GOT3 (cell line): ENCODE measurements at places on chromosomes 11 and 22.

DNA sequence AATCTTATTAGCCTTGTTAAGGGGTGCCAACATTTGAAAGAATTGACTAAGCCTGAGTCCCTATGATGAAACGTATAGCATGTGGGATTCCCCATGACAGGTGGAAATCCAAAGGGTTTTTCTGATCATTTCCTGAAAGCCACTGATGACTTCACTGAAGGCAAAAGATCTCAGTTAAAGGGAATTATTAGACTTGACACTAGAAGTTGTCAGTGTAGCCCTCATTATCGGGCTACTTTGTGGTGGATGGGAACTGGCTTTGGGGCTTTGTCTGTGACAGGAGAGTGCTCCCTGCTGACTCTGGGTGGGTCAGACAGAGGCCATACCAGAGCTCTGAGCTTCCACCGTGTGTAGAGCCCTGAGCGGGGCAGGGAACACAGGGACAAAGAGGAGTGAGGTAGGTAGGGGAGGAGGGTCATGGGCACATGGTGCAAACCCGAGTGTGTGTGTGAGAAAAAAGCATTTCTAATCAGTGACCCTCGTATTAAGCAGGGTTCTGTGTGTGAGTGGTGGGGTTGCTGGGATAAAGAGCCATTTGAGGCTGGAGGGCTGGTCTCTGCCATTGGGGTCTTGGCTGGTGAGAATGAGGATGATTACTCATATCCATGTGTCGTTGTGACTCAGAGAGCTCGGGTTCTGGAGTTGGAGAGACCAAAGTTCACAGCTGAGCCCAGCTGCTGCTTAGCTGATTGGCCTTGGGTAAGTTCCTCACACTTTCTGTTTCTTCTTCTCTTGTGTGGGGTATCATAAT, 101.1 kb downstream of the GRIK4 start:
- no peak for DNase-seq

- DNase-seq: no peak
These were observed 415.3 kb upstream of the CADM1 start for GRCh38 chr11:115919341-115920091.

DNA sequence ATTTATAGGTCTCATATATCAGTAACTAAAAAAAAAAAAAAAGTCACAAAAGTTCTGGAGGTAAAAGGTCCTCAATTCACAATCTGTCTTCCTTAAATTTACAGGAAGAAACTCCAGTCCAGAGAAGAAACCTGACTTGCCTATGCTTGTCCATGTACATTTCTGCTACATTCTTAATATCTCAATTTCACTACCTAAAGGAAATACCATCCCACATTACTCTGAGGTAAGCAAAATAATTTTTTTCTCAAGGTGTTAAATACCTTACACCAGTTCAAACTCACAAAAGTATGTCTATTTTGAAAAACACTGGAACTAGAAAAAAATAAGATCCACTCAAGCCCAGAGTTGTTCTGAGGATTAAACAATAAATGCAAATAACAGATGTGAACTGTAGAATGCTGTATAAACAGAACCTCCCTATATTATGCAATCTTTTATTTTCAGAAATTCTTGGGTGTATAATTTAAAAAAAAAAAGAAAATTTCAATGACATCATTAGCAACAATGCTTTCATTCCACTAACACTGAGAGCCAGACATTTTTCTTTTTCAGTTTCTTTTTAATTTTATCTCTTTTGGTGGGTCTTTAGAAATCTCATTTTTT, 49.9 kb upstream of the GDPD4 start:
- no peak for DNase-seq

DNA sequence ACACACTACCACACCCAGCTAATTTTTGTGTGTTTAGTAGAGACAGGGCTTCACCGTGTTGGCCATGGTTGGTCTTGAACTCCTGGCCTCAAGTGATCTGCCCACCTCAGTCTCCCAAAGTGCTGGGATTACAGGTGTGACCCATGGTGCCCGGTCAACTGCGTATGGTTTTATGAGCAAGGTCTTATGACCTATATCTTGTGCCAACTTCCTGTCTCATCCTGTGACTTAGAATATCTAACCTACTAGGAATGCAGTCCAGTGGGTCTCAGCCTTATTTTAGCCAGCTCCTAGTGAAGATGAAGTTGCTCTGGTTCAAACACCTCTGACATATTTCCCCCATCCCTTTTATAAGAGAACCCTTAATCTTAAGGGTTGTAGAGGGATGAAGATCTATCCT, 66.1 kb upstream of the OR5AN1 start:
- no peak for DNase-seq

GRCh38 chr11:5923427-5923776, 18.6 kb upstream of the OR56A3 start:
- DNase-seq: no peak

DNA sequence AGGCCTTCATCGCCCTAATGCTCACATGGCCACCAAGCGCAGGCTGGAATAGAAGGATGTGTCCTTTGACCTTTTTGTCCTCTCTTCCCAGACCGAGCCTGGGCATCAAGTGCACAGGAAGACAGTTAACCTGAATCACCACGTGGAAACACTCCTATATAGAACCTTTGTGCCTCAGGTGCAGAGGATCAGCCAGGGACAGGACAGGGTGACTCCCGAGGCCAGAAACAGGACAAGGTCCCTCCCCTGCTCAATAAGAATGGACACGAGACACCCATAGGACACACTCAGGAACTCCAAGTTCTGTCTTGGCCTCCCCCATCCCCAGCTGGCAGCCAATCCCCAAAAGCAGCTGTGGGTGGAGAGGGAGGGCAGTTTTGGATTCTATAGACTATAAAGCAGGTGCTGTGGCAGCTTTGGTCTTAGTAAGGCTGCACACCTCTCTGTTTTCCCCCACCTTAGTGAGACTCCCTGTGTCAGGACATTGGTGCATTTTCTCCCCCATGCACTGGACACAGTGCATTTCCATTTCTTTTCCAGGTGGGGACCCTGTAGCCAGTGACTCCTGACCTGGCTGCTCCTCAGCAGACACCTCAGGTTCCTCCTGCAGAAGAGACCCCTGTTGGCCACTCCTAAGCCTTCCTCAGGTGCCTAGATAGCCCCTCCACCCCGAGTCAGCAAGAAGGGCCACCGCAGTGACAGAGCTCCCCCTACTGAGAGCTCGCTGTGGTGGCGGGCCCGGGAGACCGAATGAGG, 43.6 kb upstream of the POU2AF1 start:
- DNase-seq: no peak

GRCh38 chr11:117914991-117915618, 14.1 kb downstream of the TMPRSS13 start:
- no peak for DNase-seq

DNA sequence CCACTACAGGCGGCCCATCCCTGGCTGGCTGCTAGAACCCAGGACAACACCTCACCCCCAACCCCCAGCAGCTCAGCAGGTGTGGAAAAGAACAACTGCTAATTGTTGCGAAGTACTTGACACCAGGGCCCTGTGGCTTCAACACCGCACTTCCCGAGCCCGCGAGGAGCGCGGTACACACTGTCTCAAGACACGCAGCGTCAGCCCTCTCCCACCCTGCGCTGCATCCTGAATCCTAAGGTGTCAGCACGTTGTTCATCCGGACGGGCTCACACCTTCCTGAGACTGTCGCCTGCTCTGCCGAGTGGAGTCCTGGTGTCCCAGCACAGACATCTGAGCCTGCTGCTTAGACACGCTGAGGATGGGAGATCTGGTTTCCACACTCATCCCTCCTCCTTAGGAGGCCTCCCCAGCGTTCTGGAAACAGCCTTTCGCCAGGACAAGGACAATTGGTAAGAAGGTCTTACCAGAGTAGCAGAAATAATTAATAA, 1336.2 kb downstream of the BRD1 start:
- no peak for DNase-seq

DNA sequence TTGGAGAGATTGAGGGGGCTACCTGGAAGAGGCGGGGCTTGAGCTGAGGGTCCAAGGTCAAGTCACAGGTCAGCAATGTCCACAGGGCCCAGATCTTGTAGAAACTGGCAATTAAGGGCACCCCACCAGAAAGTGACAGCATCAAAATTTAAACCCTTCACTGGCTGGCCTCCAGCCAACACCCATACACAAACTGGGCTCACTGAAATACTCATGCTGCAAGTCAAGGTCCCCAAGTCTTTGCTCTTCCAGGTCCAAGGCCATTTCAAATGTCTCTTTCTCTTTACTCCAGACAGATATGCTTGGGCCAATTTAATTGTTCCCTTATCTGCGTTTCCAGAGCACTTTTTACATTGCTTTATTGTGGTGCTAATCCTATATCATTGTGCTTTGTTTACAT, 36.4 kb downstream of the LMO2 start:
- no peak for DNase-seq

GRCh38 chr11:116415095-116415494, 357.7 kb downstream of the BUD13 start:
- no peak for DNase-seq

DNA sequence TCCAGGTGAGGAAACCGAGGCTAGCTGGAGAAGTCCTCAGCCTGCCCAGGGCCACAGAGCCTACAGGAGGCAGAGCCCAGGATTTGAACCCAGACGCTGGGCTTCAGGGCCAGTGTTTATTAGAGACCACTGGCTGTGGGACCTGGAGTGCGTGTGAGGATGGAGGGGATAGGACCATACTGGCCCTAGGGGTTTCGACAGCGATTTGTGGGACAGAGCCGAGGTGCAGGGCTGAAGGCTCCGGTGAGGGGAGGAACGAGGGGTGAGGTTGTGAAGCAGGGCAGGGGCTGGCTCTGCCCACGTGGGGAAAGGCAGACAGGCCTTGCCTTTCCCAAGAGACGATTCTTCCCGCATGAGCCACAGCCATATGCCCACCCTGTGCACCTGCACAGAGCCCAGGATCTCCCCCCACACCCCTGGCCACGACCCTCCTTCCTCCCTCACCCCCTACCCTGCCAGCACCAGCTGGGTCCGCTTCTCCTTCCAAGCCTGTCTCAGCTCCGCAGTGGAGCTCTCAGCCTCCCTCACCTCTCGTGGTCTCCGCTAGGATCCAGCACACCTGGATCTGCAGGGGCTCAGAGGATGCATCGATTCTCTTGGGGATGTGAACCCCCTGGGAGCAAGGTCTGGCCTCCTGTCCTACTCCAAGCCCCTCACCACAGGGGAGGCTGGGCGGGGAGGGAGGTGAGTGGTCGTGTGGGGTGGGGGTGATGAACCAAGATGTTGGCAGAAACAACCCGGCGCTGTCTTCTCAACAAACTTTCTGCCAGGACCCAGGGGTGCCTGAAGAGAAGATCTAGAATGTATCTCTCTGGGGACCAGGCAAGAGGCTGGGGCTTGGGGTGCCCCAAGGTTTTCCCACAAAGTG, 58.4 kb downstream of the RTL6 start:
- DNase-seq: no peak

DNA sequence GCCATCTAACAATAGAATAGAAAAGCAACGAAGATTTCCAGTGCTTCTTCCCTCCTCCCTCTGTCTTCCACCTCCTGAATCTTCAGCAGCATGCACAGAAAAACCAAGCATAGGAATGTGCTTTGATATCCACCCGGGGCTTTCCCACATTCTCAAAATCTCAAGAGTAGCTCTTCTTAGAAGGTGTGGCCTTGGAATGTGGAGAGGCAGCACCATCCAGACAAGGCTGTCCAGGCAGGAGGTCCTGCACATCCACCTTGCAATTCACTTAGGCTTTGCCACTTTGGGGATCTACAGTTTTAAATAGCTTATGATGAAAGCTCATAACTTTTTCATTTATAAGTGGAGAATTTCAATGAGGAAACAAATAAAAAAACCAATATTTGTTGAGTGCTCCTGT, 72.9 kb downstream of the KIRREL3 start:
- no peak for DNase-seq

DNA sequence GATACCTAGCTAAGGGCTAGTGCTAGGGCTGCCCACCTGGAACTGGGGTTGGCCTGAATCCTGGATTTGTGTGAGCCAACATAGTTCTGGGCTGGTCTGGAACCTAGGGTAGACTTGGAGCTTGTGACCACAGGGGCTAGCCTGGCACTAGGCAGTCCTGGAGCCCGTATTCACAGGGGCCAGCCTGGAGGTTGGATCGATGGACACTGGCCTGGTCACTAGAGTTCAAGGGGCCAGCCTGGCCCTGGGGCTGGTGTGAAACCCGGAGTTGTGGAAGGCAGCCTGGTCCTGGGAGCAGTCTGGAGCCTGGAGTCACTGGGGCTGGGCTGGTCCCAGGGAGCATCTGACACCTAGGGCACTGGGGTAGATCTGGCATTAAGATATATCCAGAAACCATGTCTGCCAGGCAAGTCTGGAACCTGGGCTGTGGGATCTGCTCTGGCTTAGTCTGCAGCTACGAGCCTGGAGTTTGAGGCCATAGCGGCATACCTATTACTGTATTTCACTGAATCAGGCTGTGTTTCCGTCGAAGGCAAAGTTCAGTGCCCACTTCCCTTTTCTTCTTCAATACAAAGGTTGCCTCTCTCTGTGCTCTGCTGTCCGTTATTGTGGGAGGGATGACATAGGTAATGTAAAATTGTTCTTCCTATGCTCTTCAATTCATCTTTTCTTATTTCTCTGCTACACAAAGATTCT, 9.1 kb upstream of the GLYATL1B start:
- no peak for DNase-seq

DNA sequence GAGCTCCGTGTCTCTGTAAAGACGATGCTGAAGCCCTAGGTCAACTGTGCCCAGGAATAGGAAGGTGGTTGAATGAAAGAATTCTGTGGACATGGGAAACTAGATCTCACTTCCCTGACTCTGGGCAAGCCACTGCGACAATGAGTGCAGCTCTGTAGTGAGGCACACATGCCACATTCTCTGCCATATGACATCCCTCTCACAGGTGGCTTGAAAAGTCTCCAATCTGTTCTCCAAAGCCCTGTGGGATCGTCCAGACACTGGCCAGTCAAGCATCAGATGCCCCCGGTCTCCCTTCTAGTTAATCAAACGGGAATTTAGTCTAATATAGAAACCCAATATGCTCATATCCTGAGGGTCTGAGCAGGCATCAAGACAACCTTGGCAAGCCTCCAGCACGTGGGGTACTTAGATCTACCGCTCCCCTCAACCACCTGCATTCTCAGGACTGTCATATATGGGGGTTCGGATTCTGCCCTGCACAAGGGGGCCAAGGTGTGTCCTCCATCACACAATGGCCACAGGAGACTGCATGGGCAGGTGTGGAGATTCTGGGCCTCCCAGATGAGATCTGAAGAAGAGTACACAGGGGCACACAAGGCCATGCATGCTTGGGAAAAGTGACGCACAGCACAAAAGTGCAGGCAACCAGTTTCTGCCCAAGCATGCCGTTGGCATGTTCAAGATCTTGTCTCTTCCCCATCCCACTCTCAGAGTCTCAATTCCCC, 11.9 kb downstream of the DKK3 start:
- DNase-seq: no peak

DNA sequence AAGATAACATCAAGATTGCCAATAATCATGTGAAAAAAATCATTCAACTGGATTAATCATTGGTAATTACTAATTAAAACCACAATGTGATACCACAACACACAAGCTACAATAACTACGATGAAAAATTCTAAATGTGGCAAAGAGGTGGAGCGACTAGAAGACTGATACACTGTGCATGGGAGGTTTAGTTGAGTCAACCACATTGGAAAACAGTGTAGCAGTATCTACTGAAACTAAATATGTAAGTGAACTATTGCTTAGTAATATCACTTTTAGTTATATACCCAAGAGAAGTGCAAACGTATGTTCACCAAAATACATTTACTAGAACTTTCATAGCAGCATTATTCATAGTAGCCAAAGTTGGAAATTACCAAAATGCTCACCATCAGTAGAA, 359.9 kb downstream of the ETS1 start:
- no peak for DNase-seq

GRCh38 chr11:94939346-94939745, 34.0 kb downstream of the CWC15 start:
- no peak for DNase-seq
